ENCODE measurements at places on chromosomes 3 and 15. TPM values are rescaled to one million over a fixed set of nuclear protein-coding genes. Genes with fewer than 3 reads are reported as not detected.

DZIP1L gene
- 16.1 TPM for polyA plus RNA-seq

DNA sequence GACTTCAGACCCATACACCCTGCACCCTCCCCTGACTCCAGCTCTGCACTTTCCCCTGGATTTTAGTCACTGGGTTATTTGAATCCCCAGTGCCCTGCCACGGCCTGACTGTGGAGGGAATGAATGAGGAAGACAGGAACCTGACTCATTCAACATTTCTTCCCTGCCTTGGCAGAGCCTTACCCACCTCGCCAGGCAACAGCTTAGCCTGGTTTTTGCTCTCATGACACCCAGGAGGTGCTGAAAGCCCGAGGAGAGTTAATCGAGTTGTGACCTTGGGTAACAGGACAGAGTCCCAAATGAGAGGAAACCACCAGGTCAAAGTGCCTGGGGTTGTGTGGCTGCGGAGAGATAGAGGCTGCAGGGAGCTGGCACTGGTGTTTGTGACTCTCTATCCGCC, 128.3 kb downstream of the SMAD6 start:
- DNase-seq: no peak

POLQ gene
- 5.6 TPM for polyA plus RNA-seq

GRCh38 chr15:91635080-91635479, 218.4 kb upstream of the SLCO3A1 start:
- DNase-seq: no peak

SGO1 gene
- polyA plus RNA-seq: 16.9 TPM

CPN2 gene
- polyA plus RNA-seq: not detected

IMPG2 gene
- 0.71 TPM for polyA plus RNA-seq

- DNase-seq: no peak
Observed at GRCh38 chr3:179113903-179114302, 34.3 kb upstream of the PIK3CA start.

DNA sequence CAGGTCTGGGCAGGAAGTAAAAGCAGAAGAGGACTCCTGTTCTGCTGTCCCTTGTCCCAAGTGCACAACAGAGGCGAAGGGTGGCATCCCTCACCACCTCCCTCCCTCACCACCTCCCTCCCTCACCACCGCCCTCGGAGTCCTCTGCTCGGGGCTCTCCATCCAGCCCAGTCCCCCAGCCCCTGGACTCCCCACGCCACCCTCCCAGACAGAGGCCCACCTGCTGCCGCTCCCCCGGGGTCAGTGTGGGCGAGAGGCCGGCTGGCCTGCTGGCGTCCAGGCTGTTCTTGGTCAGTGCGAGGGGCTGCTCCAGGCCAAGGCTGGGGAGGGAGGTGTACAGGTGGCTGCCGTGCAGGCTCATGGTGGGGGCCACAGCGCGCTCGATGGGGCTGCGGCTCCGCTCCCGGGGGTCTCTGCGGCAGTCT, 79.1 kb downstream of the VGLL4 start:
- DNase-seq: no peak

DNA sequence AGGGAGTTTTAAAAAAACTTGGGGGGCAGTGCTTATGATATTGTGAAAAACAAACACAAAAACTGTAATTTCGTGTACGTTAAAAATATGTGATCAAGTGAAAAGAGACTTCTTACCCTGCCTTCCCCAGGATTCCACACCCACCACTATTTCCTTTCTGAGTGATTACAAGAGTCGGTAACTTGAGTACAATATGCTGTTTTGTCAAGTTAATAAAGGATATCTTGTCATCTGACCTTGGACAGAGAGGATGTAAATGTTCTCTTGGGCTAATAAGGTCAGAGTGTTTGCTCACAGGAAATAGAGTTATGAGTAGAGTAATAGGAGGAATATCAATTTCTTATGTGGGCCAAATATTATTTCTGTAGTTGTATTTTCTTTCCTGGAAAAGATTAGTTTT, 68.1 kb downstream of the NOX5 start:
- DNase-seq: no peak

DNA sequence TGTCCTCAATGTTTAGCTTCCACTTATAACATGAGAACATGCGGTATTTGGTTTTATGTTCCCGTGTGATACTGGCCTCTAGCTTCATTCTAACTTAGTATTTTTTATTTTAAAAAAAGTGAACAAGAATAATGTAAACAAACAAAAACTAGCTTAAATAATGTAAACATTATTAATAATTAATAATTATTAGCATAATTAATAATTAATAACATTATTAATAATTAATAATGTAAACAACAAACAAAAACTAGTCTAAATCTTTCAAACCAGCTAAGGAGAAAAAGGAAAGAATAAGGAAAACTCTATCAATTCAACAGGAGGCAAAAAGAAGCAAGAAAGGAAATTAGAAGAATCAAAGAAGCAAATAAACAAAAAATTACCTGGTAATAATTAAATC, 66.2 kb upstream of the CLSTN2 start:
- no peak for DNase-seq

- peak; percentile 7 for DNase-seq
Observed at GRCh38 chr15:81126892-81127291, 7.2 kb upstream of the CFAP161 start.

FRG2C gene
- polyA plus RNA-seq: not detected

GRCh38 chr15:50820808-50821382, 55.4 kb upstream of the SPPL2A start:
- DNase-seq: no peak

RBSN gene
- 31.0 TPM for polyA plus RNA-seq

DNA sequence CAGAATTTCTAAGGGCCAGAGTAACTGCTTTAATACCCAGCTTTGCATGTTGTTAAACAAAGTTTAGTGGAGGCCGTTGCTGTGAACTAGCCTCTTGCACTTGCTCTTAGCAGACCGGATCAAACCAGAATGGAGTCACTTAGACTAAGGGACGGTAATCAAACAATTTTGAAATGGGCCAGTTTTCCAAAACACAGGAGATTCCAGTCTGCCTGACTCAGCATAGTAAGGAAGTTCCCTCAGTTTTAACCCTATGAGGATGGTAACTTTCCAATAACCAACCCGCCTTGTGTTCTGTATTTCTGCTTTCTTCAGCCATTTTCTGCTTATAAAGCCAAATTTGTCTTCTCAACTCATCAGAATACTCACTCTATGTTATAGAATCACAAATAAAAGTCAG, 77.2 kb upstream of the WDR72 start:
- no peak for DNase-seq

GRCh38 chr3:63968612-63969350, 54.5 kb downstream of the PSMD6 start:
- no peak for DNase-seq

DNA sequence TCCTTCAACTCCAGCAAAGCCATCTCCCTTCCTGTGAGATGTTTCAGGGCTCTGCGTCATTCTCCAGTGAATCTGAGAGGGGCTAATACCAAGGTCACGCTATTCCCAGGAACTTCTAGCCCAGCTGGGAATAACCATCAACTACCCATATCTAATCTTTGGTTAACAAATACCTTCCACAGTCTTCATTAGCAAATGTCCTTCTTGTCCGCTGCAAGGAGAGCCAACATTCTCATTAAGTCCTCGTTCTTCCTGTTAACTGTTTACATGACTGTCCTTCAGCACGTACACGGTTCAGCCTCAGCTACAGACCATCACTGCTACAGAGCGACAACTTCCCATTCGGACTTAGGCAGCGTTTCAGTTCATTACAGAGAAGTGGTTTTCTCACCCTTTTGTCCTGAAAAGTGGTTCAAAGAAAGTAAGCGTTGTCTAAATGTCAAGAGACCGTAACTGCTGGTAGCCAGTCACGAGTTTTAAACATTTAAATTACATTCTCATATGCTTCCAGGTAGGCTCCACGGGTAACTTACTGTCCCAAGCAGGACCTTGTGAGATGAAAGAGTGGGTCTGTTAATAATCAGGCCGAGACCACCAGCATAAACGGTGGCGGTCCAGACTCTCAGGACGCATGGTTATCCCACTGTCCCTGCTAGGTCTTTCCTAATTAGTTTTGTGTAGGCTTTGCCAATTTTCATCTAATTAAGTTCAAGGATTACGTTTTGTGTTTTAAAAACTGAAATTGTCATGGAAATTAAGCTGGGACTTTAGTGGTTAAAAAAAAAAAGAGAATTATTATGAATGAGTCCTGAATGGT, 63.8 kb downstream of the CHSY1 start:
- peak; percentile 57 for DNase-seq

- DNase-seq: no peak
Observed at GRCh38 chr15:38193496-38193895, 59.1 kb upstream of the SPRED1 start.

DOCK3 gene
- 2.5 TPM for polyA plus RNA-seq

- DNase-seq: no peak
Observed at GRCh38 chr15:92429378-92430068, 35.8 kb downstream of the ST8SIA2 start.

SAMMSON gene
- polyA plus RNA-seq: 0.08 TPM

PIERCE2 gene
- polyA plus RNA-seq: 3.3 TPM

DNA sequence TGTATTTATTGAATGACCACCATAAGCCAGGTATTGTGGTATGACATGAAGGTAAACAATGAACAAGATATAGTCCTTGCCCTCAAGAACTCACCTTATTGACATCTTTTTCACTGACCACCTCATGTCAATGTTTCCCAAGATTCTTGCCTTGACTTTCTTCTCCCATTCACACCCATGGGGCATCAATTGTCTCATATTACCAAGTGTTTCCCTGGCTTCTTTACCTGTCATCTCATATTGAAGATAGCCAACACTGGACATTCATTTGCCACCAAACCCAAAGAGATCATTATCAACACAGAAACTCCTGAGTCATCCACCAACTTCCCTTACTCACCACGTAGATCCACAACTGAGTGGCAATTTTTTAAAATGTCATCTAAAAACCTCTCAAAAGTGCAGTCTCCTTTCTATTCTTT, 2.2 kb downstream of the EFHB start:
- no peak for DNase-seq

DNA sequence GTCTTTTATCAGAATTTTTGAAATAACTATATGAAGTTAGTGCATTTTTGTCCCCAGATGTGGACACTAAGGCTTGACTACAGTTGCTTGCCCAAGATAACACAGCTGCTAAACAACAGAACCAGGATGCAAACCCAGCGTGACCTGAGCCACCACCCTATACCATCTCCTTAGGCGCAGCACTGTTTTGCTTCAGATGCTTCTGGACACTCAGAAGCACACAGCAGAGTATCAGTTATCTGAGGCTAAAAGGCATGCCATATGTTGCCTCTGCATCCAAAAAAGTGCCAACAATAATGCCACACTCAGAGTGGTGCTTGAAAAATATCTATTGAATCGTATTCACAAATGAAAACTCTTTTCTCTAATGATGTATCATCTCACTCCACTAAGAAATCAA, 24.5 kb downstream of the KCNMB2 start:
- no peak for DNase-seq

GRCh38 chr15:42404461-42405235, 45.3 kb downstream of the CAPN3 start:
- no peak for DNase-seq

DNA sequence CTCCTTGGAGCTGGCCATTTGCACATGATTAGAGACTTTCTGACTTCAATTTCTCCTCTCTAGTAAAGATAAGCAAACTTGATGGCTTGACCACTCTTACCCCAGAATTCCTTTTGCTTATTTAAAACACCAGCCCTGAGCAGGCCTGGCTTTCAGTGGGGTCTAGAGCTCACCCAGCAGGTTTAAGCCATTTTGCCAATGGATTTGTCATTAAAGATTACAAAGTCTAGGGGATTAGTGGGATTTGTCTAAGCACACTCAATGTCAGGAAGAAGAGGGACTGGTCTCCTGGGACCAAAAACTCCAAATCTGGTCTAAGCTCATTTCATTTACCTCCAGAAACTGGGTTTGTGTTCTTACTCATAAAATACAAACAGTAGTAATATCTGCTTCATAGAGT, 57.3 kb upstream of the SNTN start:
- DNase-seq: no peak

GOLGA6L6 gene
- polyA plus RNA-seq: 0.13 TPM

DNA sequence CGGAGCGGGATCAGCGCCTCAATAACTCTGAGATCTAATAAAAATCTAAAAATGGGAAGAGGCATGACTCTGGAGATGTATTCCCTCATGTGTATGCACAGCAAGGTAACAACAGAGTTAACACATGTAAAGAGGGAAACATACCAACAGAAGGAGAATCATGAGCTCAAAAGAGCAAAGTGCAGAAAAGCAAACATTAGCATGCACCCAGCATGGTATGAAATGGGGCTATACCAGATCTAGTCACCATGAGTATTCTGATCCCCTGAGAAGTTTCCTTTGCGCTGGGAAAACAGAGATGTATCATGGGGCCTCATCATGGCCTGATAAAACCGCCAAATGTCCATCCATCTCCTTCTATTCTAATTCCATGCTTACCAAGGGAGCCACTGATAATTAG, 129.1 kb downstream of the GLDN start:
- DNase-seq: no peak

UCN2 gene
- not detected for polyA plus RNA-seq
